CD14-positive monocyte (primary cell): ENCODE measurements at places on chromosomes 5 and 9. TPM values are rescaled to one million over a fixed set of nuclear protein-coding genes. Genes with fewer than 3 reads are reported as not detected.

- no peak overlapping the region for H3K27ac ChIP-seq
- H3K36me3 ChIP-seq, result no peaks in the 10 kb centered on the region
- DNase-seq, result no peak
- H3K4me3 ChIP-seq, result no peak overlapping the region
- H3K4me1 ChIP-seq, result no peaks in the 10 kb centered on the region
These were observed 511.6 kb upstream of the FAM174A start for GRCh38 chr5:100023536-100023935.

PAPPA gene
- not detected for polyA plus RNA-seq

CMYA5 gene
- polyA plus RNA-seq, result 0.01 TPM

SETD9 gene
- polyA plus RNA-seq, result 2.7 and 5.8 TPM in 2 replicates

CATSPER3 gene
- 0.15 TPM for polyA plus RNA-seq

- H3K36me3 ChIP-seq, result no peaks in the 10 kb centered on the region
- peaks cover 25% of the 10 kb centered on the region for H3K4me1 ChIP-seq
- DNase-seq, result peak; percentile 100
- H3K4me3 ChIP-seq, result no peak overlapping the region
- no peaks in the 10 kb centered on the region for H3K27me3 ChIP-seq
- H3K27ac ChIP-seq, result peak overlapping the region; percentile 93
These were observed 98.8 kb upstream of the BASP1 start for GRCh38 chr5:17118631-17119030.

DNA sequence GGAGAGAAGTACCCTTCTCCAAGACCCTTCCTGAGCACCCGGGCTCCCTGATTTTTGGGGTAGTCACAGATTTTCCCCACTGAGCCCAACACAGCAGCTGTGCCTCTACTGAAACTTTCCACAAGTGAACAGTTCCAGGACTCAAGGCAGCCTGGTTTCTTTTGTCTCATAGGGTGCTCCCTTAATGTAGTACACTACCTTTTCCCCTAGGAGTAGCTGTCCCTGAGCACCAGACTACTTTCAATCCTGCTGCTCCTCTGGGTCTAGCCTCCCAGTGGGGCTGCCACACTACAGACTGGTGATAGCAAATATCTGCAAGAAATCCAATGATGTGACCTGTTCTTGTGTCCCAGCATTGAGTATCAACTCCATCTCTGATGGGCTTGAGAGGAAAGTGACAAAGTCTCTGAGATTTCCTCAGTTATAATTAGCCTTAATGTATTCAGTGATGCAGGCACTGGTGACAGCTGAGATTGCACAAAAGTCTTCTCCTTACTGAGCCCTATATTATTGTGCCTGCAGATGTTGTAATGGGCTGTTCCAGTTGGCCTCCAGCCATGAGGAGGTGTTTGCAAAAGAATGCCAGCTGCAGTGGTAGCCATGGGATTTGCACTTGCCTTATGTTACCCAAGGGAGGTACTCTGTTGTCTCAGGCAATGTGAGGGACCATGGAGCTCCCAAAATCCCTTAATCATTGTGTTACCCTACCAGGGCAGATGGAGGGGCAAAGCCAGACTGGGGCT is 1802.5 kb downstream of the EFNA5 start:
- no peaks in the 10 kb centered on the region for H3K36me3 ChIP-seq
- no peak for DNase-seq
- H3K27ac ChIP-seq, result no peak overlapping the region
- no peak overlapping the region for H3K4me3 ChIP-seq
- no peaks in the 10 kb centered on the region for H3K4me1 ChIP-seq

- H3K27me3 ChIP-seq, result no peaks in the 10 kb centered on the region
- DNase-seq, result no peak
- H3K4me1 ChIP-seq, result no peaks in the 10 kb centered on the region
- no peak overlapping the region for H3K27ac ChIP-seq
These were observed 27.2 kb downstream of the TMOD1 start for GRCh38 chr9:97528529-97529230.
